Urothelium cell line (cell line): ENCODE measurements at places on chromosomes 6 and 20.

- peak; percentile 96 for DNase-seq
These were observed 2.0 kb upstream of the KCNB1 start for GRCh38 chr20:49484180-49485140.

GRCh38 chr6:28370440-28370839, 20.7 kb downstream of the ZKSCAN3 start:
- no peak for DNase-seq

DNA sequence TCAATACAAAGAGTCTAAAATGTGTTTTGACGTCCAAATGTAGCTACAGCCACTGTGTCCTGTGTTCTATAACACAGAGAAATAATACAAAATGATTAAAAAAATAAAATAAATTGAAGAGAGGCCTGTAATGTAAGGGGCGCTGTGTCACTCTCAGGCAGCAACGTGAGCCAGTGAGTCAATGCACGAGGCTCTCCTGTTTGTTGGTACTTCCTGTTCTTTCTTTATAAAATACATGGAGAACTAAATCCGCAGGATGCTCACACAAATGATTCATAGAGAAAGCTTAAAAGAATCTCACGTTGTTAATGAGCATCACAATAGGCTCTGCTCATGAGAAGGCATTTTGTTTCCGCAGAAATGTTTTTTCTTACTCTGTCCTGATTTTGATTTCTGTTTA, 635.0 kb upstream of the AGPAT4 start:
- DNase-seq = no peak

DNA sequence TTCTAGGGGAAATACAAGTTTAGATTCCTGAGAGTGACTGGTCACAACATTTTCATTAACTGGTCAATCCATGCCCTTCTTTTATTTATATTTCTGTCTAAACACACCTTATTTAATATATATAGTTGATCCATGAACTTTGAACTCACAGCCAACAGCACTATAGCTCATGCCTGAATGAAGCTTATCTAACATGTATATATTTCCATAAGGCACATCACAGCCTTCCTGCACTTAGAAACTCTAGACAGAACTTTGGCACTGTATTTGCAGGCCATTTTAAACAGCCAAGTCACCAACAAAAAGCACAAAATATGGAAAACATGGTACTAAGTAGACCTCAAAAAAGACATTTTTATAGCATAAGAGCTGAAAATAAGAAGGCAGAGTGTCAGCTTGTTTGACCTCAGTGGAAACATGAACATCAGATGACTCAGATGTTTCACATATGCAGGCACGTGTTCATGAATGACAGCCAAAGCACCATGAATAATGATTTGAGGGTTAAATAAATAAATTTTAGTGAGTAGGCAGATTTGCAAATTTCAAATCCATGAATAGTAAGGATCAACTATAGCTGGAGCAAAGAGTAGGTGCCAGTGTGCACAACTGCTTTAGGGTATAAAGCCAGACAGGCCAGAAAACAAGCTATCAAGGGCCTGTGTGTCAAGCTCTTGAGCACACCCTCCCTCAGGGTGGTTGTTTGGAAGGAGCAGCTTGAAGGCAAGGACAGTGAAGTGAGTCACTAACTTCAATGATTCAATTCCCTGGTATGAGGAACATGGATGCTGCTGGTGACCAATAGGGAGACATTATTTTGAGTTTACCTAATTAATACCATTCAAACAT, 88.9 kb upstream of the NT5E start:
- DNase-seq = peak; percentile 47

DNA sequence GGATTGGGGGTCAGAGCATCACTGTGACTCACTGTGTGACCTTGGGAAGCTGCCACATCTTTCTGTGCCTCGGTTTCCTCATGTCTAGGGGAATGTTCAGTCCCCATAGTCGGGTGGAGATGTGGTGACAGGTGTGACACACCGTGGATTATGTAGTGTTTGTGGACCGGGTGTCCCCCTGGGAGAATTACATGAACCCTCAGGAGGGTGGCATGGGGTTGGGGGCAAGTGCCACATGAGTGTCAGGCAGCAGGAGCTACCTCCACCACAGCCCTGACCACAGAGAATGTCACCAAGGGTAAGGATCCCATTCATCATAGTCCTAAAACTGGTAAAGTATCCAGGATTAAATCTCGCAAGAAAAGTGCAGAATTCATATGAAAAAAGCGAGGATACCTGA, 23.2 kb downstream of the SUN5 start:
- no peak for DNase-seq

DNA sequence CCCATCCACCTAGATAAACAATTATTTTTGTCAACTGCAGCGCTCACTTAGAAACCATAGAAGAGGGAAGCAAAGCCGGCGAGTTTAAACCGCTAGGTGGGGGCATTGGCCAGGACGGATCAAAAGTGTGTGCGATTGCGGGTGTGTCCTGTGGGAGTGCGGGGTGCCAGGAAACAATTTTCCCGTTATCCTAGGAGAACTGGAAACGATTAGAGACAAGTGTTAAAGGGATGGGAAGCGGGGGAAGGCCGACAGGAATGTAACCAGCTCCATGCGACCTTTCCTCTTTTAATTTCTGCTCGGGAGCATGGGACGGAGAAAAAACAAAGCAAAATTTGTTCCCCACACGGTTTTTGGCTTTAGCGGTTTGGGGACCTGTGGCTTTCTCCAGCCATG, 2.8 kb upstream of the HTR1B start:
- peak; percentile 54 for DNase-seq

DNA sequence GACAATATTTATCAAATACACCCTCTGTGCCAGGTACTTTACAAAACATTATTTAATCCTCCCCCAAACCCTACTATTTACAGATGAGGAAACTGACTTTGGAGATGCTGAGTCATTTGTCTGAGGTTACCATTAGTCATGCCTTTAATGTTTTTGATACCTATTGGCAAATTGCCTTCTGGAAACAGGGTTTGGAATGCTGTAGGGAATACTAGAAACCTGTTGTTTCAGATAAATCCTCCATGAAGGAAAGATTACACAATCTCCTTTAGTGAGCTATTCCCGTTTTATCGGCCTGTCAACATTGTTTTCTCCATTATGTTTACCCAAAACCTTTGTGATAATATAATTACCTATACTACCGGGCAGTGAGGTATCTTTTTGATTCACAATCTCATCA, 93.6 kb upstream of the ADGRF1 start:
- DNase-seq = peak; percentile 59

GRCh38 chr20:14672066-14672465, 334.7 kb upstream of the FLRT3 start:
- DNase-seq = no peak

DNA sequence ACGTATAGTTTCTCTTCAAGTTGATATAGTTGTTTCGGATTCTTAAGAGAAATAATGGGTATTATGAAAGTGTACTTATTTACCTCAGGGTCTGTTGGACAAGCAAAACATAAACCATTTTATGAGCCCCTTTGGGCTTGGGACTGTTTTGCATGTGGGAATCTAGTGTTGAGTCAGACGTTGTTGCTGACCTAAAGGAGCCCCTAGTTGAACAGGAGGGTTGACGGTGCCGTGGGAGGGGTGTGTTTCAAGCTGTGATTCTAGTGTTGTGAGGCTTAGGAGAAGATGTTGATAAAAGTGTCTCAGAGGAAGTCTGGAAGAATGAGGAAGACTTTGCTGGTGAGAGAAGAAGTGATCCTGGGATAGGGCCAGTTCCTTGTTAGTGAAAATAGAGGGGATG, 140.0 kb downstream of the ARID1B start:
- no peak for DNase-seq

DNA sequence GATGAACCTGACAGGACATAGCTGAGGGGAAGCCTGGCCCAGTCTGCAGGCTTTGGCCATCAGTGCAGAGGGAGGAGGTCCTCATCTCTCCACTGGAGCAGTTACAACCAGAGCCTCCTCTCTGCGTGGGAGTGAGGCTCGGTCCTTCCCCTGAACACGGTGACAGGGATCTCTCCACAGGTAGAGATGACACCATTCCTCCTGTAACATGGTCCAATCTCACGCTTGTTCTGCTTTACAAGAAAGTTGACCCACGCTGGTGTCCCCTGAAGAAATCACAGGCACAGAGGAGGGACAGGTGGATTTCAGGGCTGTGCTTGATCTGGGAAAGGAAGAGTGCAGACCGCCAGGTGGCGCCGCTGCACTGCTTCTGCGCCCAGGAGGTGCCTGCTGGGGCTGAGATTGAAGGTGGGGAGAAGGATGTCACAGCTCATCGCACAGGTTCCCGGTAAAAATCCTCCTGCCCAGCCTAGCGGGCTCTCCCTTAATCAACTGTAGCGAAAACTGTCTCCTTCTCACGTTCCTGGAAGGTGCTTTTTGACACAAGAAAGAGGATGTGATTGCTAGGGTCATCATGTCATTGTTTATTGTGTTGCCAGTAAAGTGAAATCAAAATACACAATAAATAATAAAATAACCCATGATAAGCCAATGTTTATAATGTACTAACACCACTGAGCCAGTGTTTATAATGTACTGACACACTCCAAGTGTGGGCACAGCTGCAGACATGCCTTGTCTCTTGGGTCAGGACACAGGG, 20.4 kb downstream of the HLA-G start:
- DNase-seq = peak; percentile 74

DNA sequence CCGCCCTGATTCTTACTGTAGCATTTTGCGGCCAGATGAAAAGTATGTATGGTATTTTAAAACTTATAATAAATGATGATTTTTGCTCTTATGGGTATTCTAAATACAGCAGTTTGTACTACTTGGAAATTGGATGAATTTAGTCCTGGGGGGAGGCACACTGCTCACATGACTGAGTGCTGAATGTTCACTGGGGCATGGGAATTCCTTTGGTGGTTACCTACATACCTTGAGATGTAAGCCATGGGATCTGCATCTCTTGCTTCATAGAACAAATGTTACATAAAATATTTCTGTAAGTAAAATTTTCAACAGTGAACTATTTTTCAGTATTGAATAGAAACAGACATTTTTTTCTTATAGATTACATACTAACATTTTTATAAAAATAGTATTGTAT, 71.1 kb downstream of the FIG4 start:
- DNase-seq = no peak

GRCh38 chr6:111628142-111628850, 22.6 kb upstream of the TRAF3IP2 start:
- DNase-seq = no peak

DNA sequence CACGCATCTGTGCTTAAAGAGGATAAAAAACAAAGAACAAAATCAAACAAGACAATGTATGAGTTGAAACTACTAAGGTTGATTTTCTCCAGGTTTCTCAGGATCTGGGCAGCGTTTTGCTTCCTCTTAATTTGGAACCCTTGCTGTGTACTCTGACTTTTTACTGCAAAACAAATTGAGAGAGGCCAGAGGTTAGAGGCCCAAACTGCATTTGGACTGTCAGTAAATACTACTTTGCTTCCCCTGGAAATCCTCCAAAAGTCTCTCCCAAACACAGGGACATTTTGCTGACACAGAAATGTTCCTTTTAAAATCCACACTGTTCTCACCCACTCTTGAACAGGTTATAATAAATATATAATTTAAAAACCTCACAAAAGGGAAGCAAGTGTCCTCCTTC, 1.1 kb downstream of the ARG1 start:
- no peak for DNase-seq

GRCh38 chr6:164195942-164196281, 781.4 kb downstream of the QKI start:
- DNase-seq = no peak

GRCh38 chr20:12331236-12331635, 413.5 kb downstream of the BTBD3 start:
- no peak for DNase-seq

- DNase-seq = no peak
These were observed 169.8 kb downstream of the SAMD5 start for GRCh38 chr6:147678253-147678652.

DNA sequence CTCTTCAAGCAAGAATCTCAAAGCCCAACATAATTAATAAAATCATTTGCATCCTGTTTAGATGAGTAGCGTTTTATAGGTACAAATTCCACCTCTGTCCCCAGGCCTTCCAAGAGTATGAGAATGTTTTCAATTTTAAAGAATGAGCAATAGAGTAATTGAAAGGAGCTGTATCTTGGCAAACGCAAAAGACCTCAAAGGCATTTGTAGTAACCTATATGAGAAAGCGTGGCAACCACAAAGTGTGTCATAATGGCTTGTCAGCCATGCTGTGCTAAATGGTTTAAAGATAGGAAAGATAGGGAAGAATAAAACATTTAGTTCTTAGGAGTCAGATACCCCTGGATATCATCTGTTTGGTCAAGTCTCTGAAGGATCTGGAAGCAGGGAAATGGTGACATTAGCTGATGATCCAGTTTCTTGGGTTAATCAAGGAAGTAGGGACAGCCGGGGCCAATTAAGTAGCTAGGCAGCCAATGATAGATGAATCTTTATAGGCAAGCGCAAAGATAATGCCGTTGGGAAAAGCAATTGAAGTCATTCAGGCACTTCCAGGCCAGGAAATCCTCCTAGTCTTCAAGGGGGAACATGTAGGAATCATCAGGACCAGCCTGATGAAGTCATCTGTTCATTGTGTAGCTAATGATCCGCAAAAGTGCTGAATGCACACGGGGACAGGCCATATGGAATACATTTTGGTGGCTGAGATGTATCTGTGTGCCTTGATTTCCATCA, 71.5 kb upstream of the ISM1 start:
- DNase-seq = no peak

DNA sequence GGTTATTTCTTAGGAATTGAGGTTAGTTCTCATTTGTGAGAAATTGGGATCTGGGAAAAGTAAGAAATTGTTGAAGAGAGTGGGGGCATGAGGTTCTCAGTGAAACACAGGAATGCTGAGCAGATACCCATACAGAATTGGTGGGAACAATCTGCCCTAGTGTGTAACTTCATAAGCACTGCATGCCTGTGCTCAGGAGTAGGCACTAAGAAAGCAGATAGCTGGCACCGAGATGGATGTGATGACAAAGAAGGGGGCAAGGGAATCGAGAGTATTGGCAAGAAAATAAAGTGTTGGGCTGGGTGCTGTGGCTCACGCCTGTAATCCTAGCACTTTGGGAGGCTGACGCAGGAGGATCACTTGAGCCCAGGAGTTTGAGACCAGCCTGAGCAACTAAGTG, 4.0 kb downstream of the SLC17A5 start:
- no peak for DNase-seq

- no peak for DNase-seq
These were observed 235.1 kb upstream of the UFL1 start for GRCh38 chr6:96286503-96286902.

DNA sequence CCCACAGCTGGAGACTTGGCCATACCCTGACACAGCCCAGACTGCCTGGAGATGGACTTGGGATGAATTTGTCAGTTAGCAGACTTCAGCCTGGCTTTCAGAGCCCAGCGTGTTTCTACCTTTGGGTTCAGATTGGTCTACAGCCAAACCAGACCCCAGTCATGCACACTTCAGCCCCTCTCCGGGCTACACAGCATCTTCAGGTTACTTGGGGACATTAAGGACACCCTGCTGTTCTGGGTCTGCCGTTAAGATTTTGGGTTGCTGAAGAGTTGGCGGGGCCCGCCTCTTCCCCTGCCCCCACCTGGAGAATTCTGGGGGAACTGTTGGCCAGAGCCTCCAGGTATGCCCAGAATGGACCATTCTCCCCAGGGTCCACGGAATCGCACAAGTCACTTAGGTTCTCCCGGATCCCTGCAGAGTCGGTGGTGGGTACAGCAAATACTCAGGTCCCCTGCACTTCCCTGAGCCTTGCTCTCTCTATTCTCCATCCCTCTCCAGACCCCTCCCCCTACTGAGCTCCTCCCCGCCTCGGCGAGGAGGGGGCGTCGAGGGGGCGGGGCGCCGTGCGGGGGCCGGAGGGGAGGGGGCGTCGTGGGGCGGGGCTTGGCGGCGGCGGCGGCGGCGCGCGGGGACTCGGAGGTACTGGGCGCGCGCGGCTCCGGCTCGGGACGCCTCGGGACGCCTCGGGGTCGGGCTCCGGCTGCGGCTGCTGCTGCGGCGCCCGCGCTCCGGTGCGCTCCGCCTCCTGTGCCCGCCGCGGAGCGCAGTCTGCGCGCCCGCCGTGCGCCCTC, at the start of gene PTK7:
Gene PTK7 (plus strand): TSS at position 645 of the 794 bp plus-strand sequence. CDS start 175 bp downstream, outside the sequence.
- peak; percentile 88 for DNase-seq
